Right kidney (tissue), 9 donors: ENCODE measurements at places on chromosomes 7 and 10.

- DNase-seq = no peak
These were observed 15.2 kb upstream of the FGFR2 start for GRCh38 chr10:121613456-121613855.

DNA sequence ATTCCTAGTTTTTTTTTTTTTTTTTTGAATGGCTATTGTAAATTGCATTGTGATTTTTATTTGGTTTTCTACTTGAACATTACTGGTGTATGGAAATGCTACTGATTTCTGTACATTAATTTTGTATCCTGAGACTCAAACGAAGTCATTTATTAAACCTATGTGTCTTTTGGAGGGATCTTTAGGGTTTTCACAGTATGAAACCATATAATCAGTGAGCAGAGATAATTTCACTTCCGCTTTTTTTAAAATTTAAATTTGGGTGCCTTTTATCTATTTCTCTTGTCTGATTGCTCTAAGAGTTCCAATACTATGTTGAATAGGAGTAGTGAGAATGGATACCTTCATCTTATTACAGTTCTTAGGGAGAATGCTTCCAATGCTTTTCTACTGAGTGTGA lies 102.7 kb downstream of the ZWINT start:
- no peak for DNase-seq

DNA sequence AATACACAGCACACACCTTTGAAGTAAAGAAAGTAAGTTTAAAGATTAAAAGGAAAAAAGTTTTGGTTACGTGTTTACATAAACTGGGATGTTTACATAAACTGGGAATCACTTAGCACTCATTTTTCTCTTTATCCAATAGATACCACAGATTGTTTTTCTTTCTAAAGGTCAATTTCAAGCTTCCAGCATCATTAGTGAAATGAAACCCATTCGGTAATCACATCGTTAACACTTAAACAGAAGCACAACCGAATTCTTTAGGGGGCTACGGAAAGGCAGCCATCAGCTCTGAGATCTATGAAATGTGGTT lies 1.1 kb downstream of the ODAD2 start:
- no peak for DNase-seq

GRCh38 chr10:58291538-58292174 lies 22.7 kb downstream of the CISD1 start:
- no peak for DNase-seq

DNA sequence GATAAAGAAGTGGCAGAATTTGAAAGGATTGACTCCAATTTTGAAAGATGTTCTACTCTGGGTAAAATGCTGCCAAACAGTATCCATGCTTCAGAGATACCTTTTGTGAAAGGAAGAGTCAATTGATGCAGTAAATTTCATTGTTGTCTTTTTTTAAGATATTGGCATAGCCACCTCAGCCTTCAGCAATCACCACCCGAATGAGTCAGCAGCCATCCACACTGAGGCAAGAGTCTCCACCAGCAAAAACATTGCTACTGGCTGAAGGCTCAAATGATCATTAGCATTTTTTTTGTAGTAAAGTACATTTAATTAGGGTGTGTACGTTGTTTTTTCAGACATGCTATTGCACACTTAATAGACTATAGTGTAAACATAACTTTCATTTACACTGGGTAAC lies 31.7 kb upstream of the CYP26C1 start:
- DNase-seq = no peak

GRCh38 chr10:110610308-110610774 lies 33.8 kb upstream of the RBM20 start:
- DNase-seq = peak; percentile 39

DNA sequence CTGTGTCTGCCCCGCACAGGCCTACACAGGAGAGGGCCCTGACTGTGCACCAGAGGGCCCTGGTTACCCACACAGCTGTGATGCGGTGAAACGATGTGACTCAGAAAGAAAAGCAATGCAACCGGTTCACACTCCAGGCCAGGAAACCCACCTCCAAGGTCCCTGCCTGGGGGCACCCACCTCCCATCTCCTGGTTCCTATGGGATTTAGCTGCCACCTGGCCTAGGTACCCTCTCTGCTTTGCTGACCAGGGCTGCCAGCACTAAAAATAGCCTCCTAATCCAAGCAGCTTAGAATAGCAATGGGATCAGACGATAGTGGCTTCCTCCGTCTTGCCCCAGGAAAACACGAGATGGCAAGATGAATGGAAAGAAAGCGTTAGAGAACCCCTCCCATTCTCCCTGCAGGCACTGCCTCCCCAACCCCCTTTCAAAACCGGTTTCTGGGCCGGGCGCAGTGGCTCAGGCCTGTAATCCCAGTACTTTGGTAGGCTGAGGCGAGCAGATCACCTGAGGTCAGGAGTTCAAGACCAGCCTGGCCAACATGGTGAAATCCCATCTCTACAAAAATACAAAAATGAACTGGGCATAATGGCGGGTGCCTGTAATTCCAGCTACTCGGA lies 12.4 kb downstream of the RBP3 start:
- DNase-seq = no peak

GRCh38 chr10:132774902-132775863 lies 10.8 kb downstream of the NKX6-2 start:
- no peak for DNase-seq

DNA sequence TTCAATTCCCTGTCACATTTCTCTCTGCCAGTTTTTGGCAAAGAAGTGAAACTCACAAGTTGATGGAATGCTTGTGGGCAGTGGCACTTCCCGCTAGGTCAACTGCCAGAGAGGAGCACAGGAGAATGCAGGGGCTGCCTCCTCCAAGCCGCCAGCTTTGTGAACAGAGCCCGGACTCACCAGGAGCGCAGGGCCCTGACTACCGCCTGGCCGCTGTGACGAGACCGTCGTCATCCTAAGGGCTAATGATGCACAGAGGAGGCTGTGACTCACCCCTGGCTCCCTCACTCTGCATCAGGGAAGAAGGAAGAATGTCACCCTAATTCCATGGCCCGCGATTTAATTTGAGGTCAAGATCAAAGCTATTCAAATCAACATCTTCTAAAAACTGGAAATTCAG lies 123.9 kb downstream of the TAX1BP1 start:
- DNase-seq = no peak

DNA sequence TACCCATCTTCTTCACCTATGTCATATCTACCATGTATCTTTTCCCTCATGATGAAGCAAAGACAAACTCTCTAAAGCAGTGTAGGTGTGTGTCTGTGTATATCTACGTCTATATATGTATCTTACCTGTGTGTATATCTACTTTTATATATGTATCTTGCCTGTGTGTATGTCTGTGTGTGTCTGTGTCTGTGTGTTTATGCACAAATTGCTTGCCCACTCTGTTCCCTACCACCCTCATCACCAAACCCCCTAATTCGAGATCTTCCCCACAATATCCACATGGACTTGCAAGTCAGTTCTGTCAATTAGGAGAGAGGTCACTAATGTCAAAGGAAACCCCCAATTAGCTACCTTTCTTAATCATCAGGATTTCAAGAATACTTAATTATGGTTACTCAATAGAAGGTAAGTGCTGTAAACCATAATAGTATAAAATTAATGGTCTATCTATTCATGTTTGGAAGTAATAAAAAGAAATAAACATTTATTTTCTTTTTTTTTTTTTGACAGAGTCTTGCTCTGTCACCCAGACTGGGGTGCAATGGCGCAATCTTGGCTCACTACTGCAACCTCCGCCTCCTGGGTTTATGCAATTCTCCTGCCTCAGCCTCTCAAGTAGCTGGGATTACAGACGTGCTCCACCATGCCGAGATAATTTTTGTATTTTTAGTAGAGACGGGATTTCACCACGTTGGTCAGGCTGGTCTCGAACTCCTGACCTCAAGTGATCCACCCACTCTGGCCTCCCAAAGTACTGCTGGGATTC lies 43.6 kb downstream of the ANKRD61 start:
- DNase-seq = no peak

DNA sequence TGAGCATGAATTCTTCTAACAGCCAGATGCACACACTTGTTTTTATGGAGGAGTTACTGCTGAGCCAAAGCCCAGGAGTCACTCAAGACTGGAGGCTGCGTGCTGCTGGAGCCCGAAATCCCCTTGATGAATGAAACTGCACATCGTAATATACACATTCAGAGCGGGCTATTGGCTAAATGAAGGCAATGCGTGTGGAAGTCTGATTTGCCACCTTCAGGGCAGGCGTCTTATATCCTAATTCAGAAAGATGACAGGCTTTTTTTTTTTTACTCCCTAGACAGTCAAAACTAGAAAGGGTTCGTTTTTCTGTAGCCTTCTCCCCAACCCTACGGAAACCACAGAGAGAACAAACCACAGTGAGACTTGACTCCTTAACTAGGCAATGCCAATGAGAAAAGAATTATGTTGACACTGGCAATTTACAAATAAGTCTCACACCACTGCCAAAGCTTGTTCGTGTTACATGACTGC lies 227.2 kb upstream of the KLF14 start:
- no peak for DNase-seq

DNA sequence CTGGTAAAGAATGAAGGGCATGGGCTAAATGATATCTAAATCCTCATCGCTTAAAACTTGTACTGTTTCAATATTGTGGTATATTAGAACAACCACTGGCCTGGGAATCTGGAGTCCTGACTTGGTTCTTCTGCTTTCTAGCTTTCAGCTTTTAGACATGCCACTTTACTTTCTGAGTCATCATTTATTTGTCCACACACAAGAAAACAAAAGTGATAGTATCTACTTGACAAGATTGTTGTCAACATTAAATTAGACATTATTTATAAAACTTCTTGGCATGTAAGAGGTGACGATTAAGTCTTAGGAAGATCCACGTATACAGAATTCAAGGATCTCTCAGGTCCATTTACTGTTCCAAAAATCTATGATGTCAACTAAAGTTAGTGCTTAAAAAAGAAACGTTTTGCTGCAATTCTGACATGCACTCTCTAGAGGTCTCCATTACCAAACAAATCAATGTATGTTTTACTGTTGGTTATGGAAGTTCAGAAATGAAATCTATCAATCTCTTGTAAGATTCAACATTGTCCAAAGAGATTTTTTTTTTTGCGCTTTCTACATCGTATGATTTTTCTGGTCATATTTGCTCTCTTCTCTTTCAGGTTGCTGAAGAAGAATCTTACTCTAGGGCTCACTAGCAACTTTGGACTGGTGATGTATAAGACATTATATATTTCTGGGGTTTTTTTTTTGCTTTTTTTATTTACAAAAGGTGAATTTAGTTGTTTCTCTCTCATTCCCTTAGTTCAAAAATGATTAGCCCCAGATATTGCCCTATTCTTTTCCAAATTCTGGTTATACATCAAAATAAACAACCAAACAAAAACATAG lies 53.6 kb upstream of the DYNC1I1 start:
- no peak for DNase-seq

GRCh38 chr10:23514321-23514720 lies 75.4 kb downstream of the OTUD1 start:
- DNase-seq = no peak

DNA sequence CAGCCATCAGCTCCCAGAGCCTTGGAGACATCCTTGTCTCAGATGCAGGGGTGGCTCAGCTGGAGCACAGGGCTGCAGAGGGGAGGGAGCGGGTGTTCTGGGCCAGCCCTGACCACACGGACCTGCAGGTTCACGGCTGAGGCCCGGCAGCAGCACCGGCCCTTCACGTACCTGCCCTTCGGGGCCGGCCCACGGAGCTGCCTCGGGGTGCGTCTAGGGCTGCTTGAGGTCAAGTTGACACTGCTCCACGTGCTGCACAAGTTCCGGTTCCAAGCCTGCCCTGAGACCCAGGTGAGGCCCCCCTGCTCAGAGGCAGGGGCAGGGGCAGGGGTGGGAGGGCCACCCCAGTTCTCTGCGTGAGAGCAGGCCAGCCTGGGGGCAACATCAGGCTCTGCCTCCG lies 45.2 kb downstream of the PARP12 start:
- DNase-seq = no peak

DNA sequence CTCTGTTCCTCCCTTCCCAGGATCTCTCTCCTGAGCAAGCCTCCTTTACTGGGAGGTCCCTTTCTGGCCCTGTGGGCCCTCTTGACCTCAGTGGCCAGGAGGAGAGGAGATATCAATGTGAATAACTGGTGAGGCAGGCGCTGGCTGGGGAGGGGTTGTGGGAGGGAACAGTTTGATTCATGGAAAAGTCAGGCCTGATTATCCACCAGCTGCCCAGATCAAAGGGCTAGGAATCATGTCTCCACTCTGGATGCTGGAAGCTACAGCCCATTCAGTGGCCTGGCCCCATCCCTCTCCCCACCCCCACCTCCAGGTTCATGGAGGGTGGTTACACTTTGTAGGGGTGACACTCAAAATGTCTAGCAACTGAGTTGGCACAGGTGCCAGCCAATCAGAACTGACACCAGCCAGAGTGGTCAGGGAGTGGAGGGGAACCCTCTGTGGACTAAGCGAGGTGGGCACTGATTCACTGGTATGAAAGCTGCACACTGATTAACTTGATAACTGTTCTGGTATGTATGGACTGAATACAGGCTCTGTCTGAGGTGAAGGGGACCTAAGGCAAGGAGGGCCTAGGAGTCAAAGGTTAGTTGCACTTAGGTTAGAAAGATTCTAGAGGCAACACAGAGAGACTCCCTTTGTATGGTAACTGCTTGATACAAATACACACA lies 4.8 kb downstream of the PRRT4 start:
- no peak for DNase-seq

DNA sequence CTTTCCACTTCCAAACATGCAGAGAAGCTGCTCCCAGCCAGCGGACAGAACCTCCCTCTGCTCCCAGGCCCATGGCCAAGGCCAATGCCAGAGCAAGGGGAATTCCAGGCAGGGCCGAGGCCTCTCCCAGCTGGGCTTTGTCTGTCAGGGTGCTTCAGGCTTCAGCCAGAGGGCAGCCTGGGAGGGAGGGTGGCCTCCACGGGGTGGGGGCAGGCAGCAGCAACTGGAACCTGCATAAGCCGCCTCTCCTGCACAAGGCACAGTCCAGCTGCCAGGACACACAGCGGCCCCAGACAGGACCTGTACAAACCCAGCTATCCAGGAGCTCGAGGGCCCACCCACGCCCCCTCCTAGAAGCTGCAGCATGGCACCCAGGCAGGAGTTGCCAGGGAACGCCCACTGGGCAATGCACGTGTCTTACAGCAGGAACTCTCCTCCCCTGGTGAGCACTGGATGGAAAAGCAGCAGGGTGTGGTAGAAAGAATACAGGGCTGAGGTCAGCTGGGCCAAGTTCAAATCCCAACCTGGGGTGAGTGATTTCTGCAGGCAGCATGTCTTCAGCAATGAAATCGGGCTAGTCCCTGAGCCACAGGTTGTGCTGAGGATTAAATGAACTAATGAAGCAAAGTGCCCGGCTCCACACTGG lies 7.6 kb downstream of the FAM53B start:
- DNase-seq = no peak

DNA sequence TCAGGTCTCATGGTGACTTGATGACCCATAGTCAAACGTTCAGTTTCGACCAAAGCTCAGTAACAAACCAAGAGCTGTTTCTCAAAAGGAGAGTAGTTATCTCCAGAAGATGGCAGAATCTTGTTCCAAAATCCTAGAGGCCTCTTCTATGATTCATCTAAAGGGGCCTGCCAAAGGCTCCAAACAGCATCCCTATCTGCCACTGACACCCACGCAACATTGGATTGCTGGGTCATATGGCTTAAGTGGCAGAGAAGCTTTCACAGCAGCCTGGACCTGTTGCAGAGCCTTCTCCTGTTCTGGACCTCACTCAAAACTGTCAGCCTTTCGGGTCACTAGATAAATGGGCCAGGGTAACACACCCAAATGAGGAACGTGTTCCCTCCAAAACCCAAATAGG lies 54.0 kb upstream of the LRRC18 start:
- no peak for DNase-seq

- DNase-seq = no peak
These were observed 108.2 kb upstream of the FAM13C start for GRCh38 chr10:59470570-59470969.

- DNase-seq = no peak
These were observed 23.9 kb upstream of the PNLIPRP3 start for GRCh38 chr10:116403740-116404250.
